ENCODE measurements at places on chromosomes 16 and 17. TPM values are rescaled to one million over a fixed set of nuclear protein-coding genes. Genes with fewer than 3 reads are reported as not detected.

DNA sequence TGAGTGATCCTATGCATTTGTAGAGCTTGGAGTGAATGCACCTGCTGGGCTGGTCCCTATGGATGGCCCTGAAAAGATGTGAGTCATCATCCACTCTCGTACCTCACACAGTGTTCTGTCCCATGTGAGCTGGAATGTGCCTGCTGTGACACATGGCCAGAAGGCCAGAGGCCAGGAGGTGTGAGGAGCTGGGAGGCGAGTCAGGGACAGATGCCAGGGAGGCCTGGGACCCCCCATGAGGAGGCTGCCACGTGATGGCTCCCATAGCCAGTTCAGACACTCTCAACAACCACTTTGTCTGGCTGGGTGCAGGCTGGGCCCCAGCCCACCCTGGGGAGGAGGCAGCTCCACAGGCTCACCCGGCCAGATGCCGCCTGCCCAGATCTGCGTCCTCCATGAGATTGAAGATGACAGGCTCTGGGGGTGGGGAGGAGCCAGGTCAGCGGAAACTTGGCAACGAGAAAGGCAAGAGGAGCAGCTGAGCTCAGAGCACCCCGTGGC lies 168.8 kb downstream of the C16orf78 start:
- H3K27me3 ChIP-seq: no peaks in the 10 kb centered on the region
- no peaks in the 10 kb centered on the region for H3K4me1 ChIP-seq
- no peak for DNase-seq
- H3K4me3 ChIP-seq: no peak overlapping the region

Gene VWA3A
- 3.6 TPM for total RNA-seq

- H3K36me3 ChIP-seq: no peaks in the 10 kb centered on the region
- peaks cover 7% of the 10 kb centered on the region for H3K4me1 ChIP-seq
- H3K27ac ChIP-seq: no peak overlapping the region
- no peak for DNase-seq
- H3K27me3 ChIP-seq: no peaks in the 10 kb centered on the region
These were observed 90.7 kb upstream of the SMIM36 start for GRCh38 chr17:55601874-55602364.

Gene PRSS27
- 0.70 TPM for total RNA-seq

DNA sequence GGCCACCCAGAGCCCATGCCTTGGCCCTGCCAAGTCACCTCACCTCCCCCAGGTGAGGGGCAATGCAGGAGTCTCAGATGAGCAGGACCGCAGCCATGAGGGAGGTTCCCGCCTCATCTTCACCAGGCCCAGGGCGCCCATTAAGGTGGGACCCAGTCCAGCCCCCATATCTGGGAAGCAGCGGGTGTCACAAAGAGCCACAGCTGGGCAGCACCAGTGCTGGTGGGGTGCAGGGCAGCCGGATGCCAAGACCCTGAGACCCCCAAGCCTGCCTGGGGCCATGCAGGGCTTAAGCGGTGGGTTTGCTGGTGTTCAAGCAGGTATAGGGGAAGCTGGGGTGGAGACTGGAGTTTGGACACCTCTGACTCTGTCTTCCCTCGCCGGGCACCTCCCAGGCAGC lies 237.8 kb upstream of the GSE1 start:
- H3K36me3 ChIP-seq: no peaks in the 10 kb centered on the region
- DNase-seq: no peak
- H3K27ac ChIP-seq: no peak overlapping the region
- H3K4me3 ChIP-seq: no peak overlapping the region
- peaks cover 40% of the 10 kb centered on the region for H3K4me1 ChIP-seq
- H3K27me3 ChIP-seq: no peaks in the 10 kb centered on the region

Gene ZFPM1
- total RNA-seq: 7.0 TPM

Gene RPH3AL
- 57.1 TPM for total RNA-seq

GRCh38 chr17:76974721-76975120 lies 106.5 kb downstream of the MGAT5B start:
- H3K27me3 ChIP-seq: peaks cover 3% of the 10 kb centered on the region
- H3K36me3 ChIP-seq: no peaks in the 10 kb centered on the region
- no peaks in the 10 kb centered on the region for H3K4me1 ChIP-seq

GRCh38 chr16:81707411-81708265 lies 71.5 kb upstream of the PLCG2 start:
- H3K4me3 ChIP-seq: no peak overlapping the region
- H3K36me3 ChIP-seq: no peaks in the 10 kb centered on the region
- no peaks in the 10 kb centered on the region for H3K27me3 ChIP-seq
- H3K4me1 ChIP-seq: peaks cover 12% of the 10 kb centered on the region
- DNase-seq: peak; percentile 81

- no peak overlapping the region for H3K4me3 ChIP-seq
- no peaks in the 10 kb centered on the region for H3K27me3 ChIP-seq
- no peaks in the 10 kb centered on the region for H3K36me3 ChIP-seq
- H3K4me1 ChIP-seq: peaks cover 6% of the 10 kb centered on the region
- peak; percentile 68 for DNase-seq
These were observed 9.6 kb downstream of the ZNF750 start for GRCh38 chr17:82830249-82830661.

- DNase-seq: no peak
- no peak overlapping the region for H3K4me3 ChIP-seq
- peaks cover 9% of the 10 kb centered on the region for H3K36me3 ChIP-seq
These were observed 664 bp downstream of the HBQ1 start for GRCh38 chr16:180681-181564.

GRCh38 chr17:46931596-46931995 lies 8.6 kb downstream of the GOSR2 start:
- H3K27me3 ChIP-seq: no peaks in the 10 kb centered on the region
- DNase-seq: no peak
- H3K27ac ChIP-seq: no peak overlapping the region
- H3K4me1 ChIP-seq: peaks cover 24% of the 10 kb centered on the region

DNA sequence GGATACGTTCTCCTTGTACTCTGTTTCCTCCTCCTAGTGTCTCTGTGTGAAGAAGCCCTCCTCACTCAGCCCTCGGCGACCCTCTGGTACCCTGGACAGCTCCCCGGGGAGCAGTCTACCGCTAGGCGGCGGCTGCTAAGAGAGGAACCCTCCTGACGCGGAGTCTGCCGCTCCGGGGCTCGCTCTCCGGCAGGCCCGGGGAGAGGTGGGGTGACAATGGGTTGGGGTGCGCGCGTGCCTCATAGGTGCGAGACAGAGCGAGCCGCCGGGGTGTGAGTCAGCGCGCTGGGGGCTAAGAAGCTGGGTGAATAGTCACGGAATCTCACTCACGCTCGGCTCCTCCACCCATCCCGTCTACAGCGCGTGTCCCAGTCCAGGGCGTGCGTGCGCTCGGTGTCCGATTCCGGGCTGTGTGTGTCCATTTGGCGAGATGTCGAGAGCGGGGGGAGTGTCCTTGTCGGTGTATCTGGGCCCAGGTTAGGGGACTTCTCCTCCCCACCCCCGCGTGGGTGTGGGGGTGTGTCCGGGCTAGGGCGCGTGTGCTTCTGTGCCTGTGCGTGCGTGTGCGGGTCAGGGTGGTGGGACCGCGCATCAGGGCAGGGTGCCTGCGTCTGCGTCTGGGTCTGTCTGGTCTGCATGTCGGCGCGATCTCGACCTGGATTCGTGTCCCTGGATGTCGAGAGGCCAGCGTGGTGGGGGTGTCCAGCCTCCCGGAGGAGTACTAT lies 577 bp upstream of the HS3ST2 start:
- H3K36me3 ChIP-seq: no peaks in the 10 kb centered on the region
- H3K4me1 ChIP-seq: no peaks in the 10 kb centered on the region
- peaks cover 26% of the 10 kb centered on the region for H3K27me3 ChIP-seq

Gene NQO1
- 78.4 TPM for total RNA-seq

DNA sequence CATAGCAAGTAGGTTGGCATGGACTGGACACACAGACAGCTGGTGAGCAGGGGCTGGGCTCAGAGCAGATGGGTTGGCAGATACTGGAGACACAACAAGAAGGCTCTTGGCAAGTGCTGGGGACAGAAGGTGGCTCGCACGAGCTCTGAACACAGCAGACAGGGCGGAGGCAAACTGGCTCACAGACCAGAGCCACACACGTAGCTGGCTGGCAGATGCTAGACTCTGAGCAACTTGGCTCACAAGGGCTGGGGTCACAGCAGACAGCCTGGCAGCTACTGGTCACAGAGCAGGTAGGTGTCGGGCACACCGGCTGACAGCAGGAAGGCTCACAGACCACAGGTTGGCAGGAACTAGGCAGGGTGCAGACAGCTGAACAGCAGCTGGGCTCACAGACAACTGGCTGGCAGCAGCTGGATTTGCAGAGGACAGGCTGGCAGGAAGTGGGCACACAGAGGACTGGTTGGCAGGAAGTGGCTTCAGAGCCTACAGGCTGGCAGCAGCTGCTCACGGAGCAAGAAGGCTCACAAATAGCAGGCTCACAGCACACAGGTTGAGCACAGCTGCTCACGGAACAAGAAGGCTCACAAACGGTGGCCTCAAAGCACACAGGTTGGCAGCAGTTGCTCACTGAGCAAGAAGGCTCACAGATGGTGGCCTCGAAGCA lies 725 bp downstream of the KRTAP16-1 start:
- H3K36me3 ChIP-seq: no peaks in the 10 kb centered on the region
- DNase-seq: peak; percentile 67
- H3K27me3 ChIP-seq: no peaks in the 10 kb centered on the region
- peak overlapping the region; percentile 84 for H3K27ac ChIP-seq
- peak overlapping the region; percentile 11 for H3K4me3 ChIP-seq
- H3K4me1 ChIP-seq: no peaks in the 10 kb centered on the region

DNA sequence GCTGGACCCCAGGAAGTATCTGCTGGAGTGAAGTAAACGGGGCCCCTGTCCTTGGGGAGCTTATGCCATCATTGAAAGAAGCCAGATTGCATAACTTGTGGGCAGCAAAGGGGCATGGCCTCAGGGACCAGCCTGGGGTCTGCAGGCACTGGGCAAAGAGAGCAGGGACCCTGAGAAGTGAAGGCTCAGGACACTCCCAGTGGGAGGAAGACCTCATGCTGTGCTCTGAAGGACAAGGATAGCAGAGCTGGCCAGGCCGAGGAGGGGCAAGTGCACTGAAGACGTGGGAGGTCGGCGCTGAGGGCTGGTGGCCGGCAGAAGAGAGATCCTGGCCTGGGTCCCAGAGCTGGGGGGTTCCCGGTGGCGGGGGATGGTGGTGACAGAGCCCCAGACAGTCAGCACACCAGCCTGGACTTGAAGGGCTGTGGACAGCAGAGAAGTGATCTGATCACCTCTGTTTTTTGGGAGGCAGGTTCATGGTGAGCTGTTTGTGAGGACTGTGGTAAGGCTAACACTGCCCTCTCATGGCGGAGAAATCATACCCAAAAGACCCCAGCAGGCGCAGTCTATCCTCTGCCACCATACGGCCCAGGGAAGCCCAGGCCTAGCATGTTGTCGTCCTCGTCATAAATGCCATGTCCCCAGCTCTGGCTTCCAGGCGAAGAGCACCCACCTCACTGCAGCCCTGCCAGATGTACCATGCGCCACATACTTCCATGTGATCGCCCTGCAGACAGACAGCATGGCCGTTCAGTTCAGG lies 7.1 kb upstream of the CNP start:
- no peak for DNase-seq
- no peaks in the 10 kb centered on the region for H3K27me3 ChIP-seq
- H3K4me3 ChIP-seq: no peak overlapping the region
- no peak overlapping the region for H3K27ac ChIP-seq

Gene KCNH6
- total RNA-seq: 0.41 TPM

GRCh38 chr16:26542198-26542597 lies 524.5 kb upstream of the C16orf82 start:
- H3K4me1 ChIP-seq: no peaks in the 10 kb centered on the region
- no peaks in the 10 kb centered on the region for H3K27me3 ChIP-seq
- no peak overlapping the region for H3K27ac ChIP-seq
- no peaks in the 10 kb centered on the region for H3K36me3 ChIP-seq
- no peak for DNase-seq

GRCh38 chr16:85564277-85565051 lies 48.7 kb upstream of the GSE1 start:
- H3K4me3 ChIP-seq: no peak overlapping the region
- DNase-seq: no peak
- peaks cover 95% of the 10 kb centered on the region for H3K4me1 ChIP-seq
- no peaks in the 10 kb centered on the region for H3K36me3 ChIP-seq
- no peaks in the 10 kb centered on the region for H3K27me3 ChIP-seq

DNA sequence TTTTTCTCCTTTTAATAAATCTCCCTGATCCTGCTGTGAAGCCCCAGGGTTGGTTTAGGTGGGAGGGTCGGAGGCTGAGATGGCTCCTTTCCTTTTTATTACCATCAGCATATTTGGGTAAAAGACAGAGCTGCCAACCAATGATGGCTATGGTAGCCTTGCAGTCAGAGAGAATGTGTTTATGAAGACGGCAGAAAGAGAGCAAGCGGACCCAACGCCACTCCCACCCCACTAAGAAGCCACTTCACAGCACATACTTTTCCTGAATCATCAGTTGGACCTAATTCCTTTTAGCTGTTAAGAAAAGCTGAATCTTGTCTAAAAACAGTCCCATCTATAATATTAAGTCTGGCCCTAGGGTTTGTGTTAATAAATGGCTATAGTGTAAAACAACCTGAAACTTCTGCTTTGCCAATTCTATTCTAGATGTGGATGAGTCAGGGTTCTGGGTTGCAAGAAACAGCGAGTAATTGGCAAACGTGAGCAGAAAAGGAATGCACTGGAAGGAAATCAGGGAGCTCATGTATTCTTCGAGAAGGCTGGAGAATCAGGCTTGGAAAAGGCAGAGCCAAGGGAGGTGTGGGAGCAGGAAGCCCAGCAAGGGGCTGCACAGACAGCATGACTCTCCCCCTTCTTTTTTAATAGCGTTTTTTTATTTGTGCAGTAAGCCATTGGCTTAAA lies 34.0 kb upstream of the PRKCA start:
- H3K4me1 ChIP-seq: no peaks in the 10 kb centered on the region
- DNase-seq: no peak
- no peaks in the 10 kb centered on the region for H3K27me3 ChIP-seq

Gene SCGB1C2
- total RNA-seq: not detected

GRCh38 chr17:36132421-36132831 lies 28.8 kb downstream of the CCL4 start:
- no peaks in the 10 kb centered on the region for H3K27me3 ChIP-seq
- DNase-seq: no peak
- no peak overlapping the region for H3K27ac ChIP-seq
- no peak overlapping the region for H3K4me3 ChIP-seq
- H3K36me3 ChIP-seq: no peaks in the 10 kb centered on the region

GRCh38 chr17:59287452-59287851 lies 44.0 kb upstream of the YPEL2 start:
- no peak overlapping the region for H3K4me3 ChIP-seq
- H3K27me3 ChIP-seq: no peaks in the 10 kb centered on the region
- H3K27ac ChIP-seq: peak overlapping the region; percentile 28
- H3K4me1 ChIP-seq: peaks cover 7% of the 10 kb centered on the region

Gene PCYT2
- 38.0 TPM for total RNA-seq

Gene KRT37
- not detected for total RNA-seq

Gene CORO1A
- 172 TPM for total RNA-seq

- H3K27ac ChIP-seq: no peak overlapping the region
- no peaks in the 10 kb centered on the region for H3K4me1 ChIP-seq
- no peak overlapping the region for H3K4me3 ChIP-seq
- H3K36me3 ChIP-seq: no peaks in the 10 kb centered on the region
These were observed 41.5 kb downstream of the CALB2 start for GRCh38 chr16:71399801-71400563.

DNA sequence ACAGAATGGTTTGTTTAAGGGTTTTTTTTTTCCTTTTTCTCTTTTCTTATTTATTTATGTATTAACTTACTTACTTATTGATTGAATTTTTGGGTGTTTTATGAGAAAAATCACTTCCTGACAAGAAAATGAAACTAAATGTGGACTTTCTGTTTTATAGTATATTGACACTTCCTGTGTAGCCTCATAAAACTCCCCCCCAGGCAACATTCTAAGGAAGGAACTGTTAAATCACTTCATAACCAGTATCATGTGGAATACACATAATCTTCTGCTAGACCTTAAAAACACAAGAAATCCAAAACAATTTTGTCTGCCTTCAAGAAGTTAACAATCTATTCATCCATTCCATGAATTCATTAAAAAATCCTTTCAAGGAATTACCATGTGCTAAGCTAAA lies 164.1 kb upstream of the TOM1L1 start:
- H3K27me3 ChIP-seq: no peaks in the 10 kb centered on the region
- no peak for DNase-seq
- no peaks in the 10 kb centered on the region for H3K36me3 ChIP-seq
- no peak overlapping the region for H3K27ac ChIP-seq
- no peak overlapping the region for H3K4me3 ChIP-seq
- H3K4me1 ChIP-seq: no peaks in the 10 kb centered on the region
